T-helper 2 cell treated with Interferon-gamma antibody and Interleukin-4, amounts not matched to agents 5 μg/mL and 100 μg/mL, for 36 hours (primary cell): ENCODE measurements at places on chromosomes 1 and 21.

DNA sequence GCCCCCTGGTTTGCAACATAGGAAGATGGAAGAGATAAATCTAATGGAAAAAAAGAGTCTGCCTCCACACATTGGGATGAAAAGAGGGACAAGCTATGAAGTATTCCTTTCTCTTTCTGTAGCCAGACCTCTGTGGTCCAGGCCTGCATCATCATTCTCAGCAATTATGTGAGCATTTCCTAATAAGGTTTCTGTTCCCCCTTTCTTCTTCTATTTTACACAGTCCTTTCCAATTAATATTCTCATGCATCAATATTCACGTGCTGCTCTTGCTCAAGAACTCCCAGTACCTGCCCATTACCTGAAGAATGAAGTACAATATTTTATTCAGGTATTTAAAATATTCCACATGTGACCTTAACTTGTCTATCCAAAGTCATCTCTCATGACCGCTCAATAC is 8.2 kb upstream of the SLC30A1 start:
- no peak for DNase-seq

DNA sequence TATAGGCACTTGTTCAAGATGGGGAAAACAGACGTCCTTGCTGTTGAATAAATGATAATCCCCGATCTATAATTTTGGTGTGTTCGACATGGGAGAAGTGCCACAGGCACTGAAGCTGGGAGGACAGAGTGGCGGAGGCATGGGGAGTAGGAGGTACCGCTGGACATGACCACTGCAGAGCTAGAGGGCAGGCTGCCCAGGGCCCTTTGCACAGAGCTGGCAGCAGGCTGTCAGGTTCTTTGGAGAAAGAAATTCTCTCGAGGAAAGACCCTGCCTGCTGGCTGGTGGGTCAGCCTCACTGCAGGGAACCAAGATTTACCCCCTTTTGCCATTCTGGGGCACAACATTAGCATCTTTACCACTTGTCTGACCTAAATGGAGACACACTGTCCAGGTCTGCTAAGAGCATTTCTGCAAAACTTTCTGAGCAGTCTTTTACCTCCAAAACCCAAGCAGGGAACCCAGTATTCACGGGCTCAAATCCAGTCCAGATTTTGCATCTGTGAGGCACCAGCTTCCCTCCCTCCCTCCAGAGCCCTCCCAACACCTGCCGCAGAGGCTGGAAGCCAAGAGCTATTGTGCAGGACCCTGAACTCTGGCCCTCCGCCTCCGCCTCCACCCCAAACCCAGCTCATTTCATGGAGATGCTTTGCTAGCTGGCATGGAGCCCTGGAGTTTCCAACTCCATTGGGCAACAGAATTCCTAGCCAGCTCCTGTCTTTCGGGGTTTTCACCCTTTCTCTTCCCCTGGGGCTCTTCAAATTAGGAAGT is 142.3 kb downstream of the PLXNA2 start:
- DNase-seq: no peak

GRCh38 chr21:33987461-33987860 is 71.9 kb upstream of the ATP5PO start:
- no peak for DNase-seq

DNA sequence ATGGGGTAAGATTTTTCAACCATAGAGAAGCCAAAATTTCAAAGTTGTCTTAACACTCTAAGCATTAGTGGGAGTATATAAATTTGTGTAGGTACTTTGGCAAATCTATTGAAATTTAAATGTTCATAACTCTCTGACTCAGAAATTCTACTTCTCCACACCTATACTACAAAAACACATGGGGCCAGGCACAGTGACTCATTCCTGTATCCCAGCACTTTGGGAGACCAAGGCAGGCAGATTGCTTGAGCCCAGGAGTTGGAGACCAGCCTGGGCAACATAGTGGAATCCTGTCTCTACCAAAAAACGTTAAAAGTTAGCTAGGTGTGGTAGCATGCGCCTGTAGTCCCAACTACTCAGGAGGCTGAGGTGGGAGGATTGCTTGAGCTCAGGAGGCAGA is 41.3 kb upstream of the RAVER2 start:
- no peak for DNase-seq

DNA sequence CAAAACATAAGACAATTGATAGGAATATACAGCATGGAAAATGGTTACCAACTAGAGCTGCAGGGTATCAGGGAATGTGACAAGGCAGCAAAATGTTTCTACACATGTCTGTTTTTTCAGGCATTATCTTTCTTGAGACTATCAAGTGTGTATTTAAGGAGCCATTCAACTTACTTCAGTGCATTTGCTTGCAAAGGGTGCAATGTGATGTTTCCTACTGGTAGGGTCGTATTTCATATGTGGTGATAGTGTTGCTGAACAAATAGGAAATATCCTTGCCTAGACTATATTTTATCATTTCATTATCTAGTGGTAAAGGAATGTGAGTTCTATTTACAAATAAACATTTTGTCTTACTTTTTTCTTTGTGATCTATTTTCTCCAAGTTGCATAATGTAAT is 42.4 kb downstream of the PTPRC start:
- no peak for DNase-seq

- no peak for DNase-seq
Observed at GRCh38 chr1:85121744-85122143, 73.4 kb upstream of the MCOLN3 start.

DNA sequence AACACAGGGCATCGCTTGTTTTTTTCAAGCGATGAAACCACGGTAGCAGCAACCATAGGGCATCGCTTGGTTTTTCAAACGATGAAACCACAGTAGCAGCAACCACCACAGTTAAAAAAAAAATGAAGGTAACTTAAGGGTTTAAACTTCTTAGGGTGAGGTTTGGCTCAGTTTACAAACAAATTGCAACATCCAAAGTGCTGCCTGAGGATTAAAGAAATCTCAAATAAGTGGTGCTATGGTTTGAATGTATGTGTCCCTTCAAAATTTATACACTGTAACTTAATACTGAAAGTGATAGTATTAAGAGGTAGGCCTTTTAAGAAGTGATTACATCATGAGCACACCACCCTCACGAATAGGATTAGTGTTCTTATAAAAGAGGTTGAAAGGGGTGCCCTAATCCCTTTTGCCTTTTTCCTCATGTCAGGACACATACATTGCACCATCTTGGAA is 6.4 kb upstream of the GBP5 start:
- no peak for DNase-seq

DNA sequence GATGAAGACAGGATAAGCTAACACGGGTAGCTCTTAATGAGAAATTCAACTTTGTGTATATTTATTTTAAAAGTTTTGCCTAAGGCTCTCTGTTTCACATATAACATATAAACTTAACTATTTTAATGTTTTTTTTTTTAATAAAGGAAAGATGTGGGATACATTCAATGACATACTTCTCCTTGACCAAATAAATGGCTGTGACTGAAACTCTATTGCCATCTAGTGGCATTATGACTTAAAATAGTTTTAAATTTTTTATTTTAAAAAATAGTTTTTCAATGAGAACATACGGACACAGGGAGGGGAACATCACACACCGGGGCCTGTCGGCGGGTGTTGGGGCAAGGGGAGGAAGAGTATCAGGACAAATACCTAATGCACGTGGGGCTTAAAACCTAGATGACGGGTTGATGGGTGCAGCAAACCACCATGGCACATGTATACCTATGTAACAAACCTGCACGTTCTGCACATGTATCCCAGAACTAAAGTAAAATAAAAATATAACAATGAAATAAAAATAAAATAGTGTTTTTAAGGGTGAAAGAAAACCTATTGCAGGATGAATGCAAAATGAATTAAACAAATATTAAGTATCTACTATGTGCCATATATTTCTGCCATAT is 83.4 kb downstream of the LYST start:
- DNase-seq: no peak

DNA sequence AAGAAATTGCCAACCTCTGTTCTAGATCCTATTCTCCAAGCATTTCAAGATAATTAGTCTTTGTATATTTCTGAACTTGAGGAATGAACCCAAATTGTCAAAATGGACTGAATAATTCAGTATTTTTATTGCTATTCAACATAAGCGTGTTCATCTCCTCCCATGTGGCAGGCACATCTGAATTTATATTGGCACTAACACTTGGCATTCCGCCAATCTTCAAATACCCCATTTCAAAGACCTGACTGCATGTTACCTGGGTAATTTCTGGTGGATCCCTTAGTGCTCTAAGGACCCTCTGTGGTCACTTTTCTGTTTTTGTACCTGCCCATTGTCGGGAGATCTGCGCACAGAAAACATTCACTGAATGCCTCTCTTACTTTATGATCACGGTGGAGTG is 66.6 kb downstream of the BACE2 start:
- DNase-seq: no peak
